ENCODE measurements at places on chromosomes 5 and 9.

DNA sequence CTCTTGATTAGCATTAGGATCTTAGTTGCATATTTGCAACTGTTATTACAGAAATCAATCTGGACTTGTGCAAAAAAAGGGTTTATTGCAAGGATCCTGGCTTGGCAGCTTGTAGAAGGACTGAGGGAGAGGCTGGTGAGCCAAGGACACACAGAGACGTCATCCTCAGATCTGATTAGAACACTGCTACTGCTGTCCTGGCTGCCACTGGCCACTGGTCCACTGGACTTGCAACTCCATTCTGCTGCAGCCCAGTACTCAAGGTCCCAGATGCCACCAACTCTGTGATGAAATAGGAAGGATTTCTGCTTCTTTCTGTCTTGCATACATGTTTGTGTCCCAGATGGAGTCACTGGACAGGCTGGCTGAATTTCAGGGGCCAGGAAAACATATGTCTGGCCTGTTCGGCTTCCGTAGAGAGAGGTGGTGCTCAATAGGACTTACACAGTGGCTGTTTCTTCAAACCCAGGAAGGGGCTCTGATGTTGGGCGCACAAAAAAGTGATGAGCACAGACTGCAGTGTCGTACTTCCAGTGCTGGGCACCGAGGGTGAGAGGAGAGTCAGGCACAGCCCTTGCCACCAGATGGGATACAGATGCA is 68.9 kb upstream of the SH3PXD2B start:
- no peak for DNase-seq

DNA sequence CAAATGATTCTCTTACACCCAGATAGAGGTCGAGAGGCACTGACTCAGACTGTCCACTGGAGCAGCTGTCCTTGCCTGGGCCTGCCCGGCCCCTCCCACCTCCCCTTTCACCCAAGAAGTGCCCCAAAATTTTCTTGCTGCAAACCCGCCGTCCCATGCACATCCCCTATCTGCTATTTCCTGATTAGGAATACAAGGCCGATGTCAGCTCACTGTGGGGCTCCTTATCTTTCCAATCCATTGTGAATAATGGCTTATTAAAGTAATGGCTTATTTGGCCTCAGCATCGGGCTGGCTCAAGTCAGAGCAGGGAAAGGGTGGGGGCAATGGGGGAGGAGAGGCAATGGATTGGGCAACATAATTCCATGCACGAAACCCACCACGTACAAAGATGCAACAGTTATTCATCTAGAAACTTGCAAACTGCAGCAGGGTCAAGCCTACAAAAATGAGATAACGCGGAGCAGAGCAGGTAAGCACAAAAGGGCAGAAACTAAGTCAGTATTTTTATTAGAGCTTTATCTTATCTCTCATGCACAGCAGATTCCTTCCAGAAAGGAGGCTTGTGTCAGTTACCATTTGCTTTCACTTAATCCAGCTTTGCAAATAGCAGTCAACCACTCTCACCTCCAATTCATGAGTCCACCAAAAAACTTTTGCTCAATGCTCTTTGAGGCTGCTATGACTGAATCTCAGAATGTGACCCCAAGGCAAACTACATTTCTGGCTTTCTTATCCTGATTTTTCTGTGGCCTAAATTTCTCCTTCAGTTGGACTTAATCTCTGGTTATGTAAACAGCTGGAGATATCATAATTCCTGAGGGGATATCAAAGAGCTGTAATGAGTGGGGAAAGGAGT is 138.2 kb upstream of the OSMR start:
- DNase-seq: no peak

- DNase-seq: no peak
These were observed 28.0 kb downstream of the TEX10 start for GRCh38 chr9:100324594-100325200.

DNA sequence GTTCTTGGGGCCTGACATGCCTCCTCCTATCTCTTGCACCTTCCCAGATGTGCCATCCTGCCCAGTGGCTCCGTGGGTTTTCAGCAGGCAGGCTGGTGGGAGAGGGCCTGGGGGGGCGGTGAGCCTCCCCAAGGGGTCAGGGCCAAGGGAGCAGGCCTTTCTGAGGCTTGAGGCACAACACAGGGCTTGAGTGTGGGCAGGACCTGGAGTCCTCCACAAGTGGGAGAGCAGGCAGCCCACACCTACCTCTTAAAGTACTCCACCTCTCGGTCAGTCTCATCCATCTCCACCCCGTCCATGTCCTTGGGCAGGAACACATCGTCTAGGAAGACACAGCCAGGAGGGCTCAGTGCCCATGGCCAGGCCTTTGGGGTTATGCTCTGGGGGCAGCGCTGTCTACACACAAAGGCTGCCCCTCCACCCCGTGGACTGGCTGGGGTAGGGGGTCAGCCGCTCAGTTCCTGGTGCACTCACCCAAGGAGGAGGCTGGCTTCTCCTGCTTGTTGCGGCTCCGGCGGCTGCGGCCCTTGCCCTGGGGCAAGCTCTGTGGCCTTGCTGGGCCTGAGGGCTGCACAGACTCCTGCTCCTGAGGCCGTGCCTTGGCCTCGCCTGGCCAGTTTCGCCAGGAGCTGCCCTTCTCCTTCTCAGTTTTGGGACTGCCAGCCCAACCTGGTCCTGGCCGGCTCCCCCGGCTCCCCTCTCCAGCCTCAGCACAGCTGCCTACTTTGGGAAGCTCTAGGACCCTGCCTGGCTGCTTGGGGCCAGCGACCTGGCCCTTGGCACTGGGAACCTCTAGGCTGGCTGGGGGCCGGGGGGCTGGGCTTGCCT is 7.2 kb upstream of the DDX41 start:
- no peak for DNase-seq

DNA sequence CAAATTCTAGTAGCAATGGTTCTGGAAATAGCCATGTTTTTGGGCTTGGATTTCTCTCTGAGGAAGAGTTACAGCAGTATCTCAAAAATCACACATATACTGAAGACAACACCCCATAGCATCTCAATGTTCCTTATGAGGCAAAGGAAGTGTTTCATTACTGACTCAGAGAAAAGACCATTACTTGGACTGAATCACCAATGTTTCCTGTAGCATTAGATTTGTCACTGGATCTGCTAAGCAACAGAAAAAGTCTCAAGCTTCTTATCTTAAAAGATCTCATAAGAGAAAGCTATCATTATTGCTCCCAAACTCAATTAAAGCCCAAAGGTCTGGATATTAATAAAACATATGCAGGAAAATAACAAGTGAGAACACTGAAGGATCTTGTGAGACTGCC is 272.4 kb downstream of the ADAMTS6 start:
- DNase-seq: no peak
